ENCODE measurements at places on chromosomes 6 and 20. TPM values are rescaled to one million over a fixed set of nuclear protein-coding genes. Genes with fewer than 3 reads are reported as not detected.

CST11 gene
- polyA plus RNA-seq = not detected

RNGTT gene
- polyA plus RNA-seq = 4.0 TPM

- peak; percentile 85 for DNase-seq
These were observed 34.2 kb upstream of the MDGA1 start for GRCh38 chr6:37731888-37732287.

- no peak for DNase-seq
These were observed 34.7 kb downstream of the KIAA1755 start for GRCh38 chr20:38225900-38226263.

- DNase-seq = no peak
These were observed 64.1 kb downstream of the NRN1 start for GRCh38 chr6:5942591-5942990.

- DNase-seq = no peak
These were observed 5.6 kb upstream of the CHD6 start for GRCh38 chr20:41623625-41624375.

POU5F1 gene
- 0.10 TPM for polyA plus RNA-seq

TSBP1 gene
- polyA plus RNA-seq = not detected

NDUFAF5 gene
- 18.3 TPM for polyA plus RNA-seq

DNA sequence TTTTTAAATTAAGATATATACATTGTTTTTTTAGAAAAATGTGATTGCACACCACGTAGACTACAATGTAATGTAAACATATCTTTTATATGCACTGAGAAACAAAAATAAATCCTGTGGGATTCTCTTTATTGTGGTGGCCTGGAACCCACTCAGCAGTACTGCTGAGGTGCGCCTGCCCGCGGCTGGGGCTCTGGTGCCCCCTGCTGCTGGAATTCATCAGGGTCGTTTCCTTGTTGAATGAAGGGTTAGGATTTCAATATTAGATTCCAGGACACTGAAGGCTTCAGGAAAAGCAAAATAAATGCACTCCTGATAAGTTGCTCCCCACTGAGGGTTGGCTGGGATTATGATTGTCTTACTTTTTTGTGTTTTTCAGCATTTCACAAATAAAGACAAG lies 175.8 kb upstream of the GGTLC1 start:
- DNase-seq = no peak

TP53TG5 gene
- not detected for polyA plus RNA-seq

DNA sequence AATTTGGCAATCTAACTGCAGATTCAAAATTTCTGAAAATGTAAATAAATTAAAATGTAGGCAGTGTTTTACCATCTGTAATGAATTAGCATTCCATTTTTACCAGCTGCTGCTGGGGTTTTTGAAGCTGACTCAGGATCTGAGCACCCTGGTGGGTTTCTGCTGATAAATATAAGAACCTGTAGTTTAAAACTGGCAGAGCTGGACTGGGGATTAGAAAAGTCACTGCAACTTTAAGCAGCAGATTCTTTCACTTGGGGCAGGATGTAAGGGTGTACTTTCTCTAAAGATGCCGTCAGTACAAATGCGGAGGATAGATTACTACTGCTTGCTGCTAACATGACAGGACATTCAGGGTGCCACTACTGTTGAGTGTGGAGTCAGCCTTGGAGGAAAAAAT lies 341.8 kb downstream of the CDKAL1 start:
- DNase-seq = no peak

DNA sequence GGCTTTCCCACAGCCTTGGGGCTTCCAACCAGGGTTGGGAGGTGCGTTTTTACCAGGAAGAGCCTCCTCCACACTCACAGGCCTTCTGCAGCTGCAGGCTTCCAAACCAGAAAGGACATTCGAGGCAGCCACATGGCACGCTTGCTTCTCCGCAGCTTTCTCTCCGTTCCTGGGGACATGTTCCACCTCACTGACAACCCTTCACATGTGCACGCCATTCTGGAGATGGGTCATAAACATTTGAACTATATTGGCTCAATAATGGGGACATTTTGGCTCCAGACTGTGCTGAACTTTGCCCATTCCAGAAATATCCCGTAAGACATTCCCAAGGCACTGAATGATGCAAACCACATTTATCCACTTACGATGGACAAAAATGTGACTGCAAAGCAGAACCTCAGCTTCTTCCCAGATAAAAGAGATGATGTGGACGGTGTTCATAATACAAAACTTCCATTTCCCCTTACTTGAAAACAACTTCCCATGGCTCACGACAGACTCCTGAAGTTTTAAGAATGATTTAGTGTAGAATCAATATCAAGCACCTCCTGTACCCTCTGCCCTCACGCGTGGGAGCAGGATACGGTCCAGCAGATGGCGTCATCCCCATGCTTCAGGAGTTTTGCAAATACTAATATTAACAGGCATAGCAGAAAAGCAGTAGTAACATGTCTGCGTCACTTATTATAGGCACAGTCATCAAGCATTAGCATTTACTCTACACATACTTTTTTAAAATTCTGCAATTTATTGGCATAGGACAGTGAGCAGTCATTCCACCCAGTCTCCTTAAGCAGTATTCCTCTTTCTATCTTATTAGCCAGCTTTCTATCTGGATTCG lies 25.4 kb upstream of the FOXF2 start:
- DNase-seq = no peak

DNA sequence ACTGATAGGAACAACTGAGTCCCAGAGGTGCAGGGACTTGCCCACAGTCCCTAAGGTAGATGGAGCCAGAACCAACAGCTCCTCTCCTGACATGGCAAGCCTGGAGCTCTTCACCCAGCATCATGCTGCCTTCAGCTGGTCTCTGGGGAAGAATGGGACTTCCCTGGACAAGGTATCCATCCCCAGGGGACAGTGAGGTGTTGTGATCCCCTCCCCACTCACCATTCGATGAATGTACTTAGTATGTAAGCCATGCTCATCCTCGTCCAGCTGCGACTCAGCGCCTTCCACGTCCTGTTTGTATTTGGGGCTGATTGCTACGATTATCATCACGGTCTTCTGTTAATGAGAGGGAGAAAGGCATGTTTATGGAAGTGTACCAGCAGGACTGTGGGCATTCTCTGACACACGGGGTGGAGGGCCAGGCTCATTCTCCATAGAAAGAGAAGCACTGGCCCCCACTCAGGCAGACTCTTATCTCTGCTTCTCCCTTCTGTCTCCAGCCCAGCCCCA lies 39.4 kb downstream of the TRAF3IP2 start:
- DNase-seq = no peak

SLC35D3 gene
- not detected for polyA plus RNA-seq

ENTPD6 gene
- 84.1 TPM for polyA plus RNA-seq

- DNase-seq = no peak
These were observed 359 bp downstream of the PHIP start for GRCh38 chr6:79077715-79078074.

DNA sequence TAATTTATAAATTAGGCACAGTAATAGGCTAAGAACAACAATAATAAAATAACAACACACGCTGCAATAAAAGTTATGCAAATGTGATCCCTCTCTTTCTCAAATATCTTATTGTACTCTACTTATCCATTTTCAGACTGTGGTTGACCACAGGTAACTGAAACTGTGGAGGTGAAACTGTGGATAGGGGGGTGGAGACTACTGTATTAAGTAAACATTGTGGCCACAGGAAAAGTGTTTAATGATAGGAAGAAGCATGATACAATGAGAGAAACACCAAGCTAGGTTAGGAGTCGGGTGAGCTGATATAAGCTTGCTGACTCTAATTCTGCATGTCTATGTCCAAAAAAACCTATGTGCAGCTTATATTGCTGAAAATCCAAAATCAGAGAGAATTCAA lies 23.0 kb downstream of the NHLRC1 start:
- DNase-seq = no peak

DNA sequence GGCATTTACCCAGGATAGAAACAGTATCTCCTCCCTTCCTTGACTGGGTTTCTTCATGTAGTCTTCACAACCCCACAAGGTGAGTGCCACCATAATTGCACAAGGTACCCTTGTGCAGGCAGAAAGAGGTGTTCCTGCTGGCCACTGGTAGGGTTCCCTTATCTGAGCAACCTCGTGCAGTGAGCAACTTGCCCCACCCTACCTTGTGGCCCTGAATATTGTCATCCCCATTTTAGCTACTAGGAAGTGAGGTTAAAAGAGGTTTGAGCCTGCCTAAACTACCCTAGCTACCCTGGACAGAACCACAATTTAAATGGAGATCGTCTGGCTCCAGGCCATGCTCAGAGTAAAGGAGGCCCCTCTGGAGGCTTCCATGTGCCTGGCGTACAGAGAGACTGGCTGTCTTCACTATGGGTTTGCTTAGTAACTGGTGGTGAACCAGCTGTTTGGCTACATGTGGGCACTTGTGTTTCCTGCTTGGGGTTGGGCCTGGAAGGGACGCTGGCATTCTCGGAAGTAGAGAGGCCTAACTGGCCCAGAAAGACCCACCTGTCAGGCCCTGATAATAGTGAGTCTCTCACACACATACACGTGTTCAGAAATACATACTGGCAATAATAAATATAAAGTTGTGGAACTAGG lies 148.8 kb downstream of the LRFN2 start:
- no peak for DNase-seq

DNA sequence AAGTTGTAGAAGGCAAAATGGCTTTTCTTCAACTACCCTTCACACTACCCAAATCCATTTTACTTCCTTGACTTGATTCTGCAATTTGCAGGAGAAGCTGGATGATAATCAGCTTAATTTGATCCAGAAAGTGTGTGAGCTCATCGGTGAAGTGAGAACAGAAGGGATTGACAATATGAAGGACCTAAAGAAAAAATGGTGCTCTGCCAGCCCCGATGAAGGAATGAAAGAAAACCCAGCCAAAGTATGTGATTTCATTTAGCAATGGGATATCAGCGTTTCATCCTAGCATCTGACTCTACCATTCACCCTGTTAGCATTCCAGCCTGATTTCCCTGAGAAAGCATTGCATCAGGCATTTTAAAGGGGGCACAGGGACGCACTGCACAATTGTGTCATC lies 41.5 kb downstream of the CD164 start:
- no peak for DNase-seq

SIRPD gene
- polyA plus RNA-seq = not detected

DNA sequence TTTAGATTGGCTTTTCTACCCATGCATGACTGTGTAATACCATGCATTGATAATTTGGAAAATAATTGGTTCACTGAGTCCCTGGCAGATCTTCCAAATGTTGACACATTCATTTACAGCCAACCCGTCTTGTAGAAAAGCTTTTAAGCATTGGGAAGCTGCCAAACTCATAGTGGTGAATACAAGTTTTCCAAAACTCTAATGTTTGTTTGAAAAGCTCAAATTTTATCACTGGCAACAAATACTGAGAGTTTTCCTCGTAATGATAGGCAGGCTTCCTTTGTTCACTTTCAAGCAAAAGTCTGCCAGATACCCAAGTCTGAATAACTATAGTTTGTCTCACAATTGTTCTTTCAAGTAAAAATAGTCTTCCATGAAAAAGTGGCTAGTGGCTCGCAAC lies 143.0 kb downstream of the FIG4 start:
- DNase-seq = no peak

DNA sequence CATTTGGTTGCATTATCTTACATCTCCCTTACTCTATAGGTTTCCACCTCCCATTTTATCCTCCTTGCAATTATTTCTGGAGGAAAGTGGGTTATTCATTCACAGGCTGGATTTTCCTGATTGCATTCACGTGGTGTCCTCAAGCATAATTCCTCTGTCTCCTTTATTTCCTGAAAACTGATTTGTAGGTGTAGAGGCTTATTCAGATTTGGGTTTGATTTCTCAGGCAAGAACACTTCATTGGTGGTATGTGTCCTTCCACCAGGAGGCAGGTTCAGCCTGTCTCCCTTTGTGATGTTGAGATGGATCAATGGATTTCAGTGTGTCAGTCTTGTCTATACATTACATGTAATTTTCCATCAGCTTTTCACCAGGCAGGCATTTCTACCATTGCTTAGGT lies 17.3 kb downstream of the DNPH1 start:
- DNase-seq = no peak

DNA sequence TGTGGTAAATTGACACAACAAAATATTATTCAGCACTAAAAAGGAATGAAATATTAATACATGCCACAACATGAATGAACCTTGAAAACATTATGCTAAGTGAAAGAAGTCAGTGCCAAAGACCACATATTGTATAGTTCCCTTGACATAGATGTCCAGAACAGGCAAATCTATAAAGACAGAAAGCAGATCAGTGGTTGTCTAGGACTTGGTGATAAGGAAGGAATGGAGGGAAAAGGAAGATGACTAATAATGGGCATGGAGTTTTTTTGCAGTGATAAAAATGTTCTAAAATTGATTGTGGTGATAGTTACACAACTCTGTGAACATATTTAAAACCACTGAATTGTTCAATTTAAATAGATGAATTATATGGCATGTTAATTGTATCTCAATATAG lies 32.5 kb downstream of the TBX18 start:
- no peak for DNase-seq

TULP1 gene
- polyA plus RNA-seq = 0.72 TPM

RAD21L1 gene
- polyA plus RNA-seq = not detected

PAX1 gene
- polyA plus RNA-seq = not detected

DNA sequence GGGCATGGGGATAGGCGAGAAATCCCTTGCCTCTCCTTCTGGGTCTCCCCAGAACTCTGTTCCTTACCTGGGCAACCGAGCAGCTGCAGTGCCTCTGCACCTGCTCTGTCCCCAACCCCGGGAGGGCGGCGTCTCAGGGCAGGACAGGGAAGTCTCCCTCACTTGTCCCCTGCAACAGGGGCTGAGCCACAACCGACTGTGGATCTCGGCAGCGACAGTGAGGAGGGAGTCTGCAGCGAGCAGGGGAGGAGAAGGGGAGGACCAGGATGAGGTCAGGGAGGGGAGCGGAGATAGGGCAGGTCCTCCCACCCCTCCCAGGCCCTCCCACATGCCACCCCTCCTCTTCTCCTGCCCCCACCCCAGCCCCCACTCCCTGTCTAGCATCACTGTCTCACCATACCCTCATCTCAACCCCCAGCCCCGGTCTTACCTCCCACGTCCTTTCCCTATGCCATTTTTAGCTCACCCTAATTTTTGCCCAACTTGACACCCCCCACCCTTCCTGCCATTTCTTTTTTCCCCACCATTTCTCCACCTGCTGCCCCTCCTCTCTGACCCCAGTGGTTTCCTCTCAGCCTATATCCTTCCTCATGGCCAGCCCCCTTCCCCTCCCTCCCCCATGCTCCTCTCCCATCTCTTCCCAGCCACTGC lies at the start of gene TNXB:
Gene TNXB (minus strand): TSS at position 225 of the 651 bp plus-strand sequence. CDS start 11,140 bp downstream, outside the sequence.
- DNase-seq = peak; percentile 43

DNA sequence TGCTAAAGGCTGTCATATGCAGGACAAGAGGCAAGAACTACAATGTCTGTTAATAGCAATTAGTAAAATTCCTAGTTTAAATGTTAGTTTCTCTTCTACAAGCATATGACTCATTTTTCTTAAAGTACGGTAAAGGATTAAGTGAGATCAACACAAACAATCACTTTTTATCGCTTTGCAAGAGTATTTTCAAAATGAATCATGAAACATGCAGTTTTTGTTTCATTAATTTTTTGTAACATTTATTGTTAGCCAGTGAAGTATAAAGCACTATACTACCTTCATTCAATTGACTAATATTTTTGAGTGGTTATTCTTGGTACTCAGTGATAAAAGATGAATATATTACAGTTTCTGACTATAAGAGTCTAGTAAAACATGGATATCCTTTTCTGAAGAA lies 138.6 kb downstream of the AHI1 start:
- no peak for DNase-seq

- peak; percentile 63 for DNase-seq
These were observed 22.5 kb upstream of the HFE start for GRCh38 chr6:26064619-26065257.

HSPA1L gene
- 0.94 TPM for polyA plus RNA-seq

Data from small intestine (tissue), 16 donors.